Fibroblast of villous mesenchyme (primary cell): ENCODE measurements at places on chromosomes 13 and 19. TPM values are rescaled to one million over a fixed set of nuclear protein-coding genes. Genes with fewer than 3 reads are reported as not detected.

The C2CD4C gene
- not detected in 2 replicates for total RNA-seq

The PRODH2 gene
- not detected in 2 replicates for total RNA-seq

The AP3D1 gene
- 122 and 140 TPM in 2 replicates for total RNA-seq

The FBXO27 gene
- 2.9 and 4.7 TPM in 2 replicates for total RNA-seq

The LGALS4 gene
- 0.43 TPM in 1 of 2 replicates, not detected in the other for total RNA-seq

The PSG3 gene
- under 0.01 TPM in 2 replicates for total RNA-seq

The WDR87 gene
- total RNA-seq, result not detected in 2 replicates

The SLITRK6 gene
- 0.32 TPM in 1 of 2 replicates, not detected in the other for total RNA-seq

The ZNF222 gene
- total RNA-seq, result 6.1 and 6.9 TPM in 2 replicates

The ZNF283 gene
- 10.6 and 29.8 TPM in 2 replicates for total RNA-seq

The HAUS5 gene
- 6.5 and 6.8 TPM in 2 replicates for total RNA-seq

The CKM gene
- total RNA-seq, result 0.43 TPM in 1 of 2 replicates, not detected in the other

The BIVM gene
- total RNA-seq, result 31.2 and 62.2 TPM in 2 replicates
